ENCODE measurements at places on chromosomes 6 and 20. TPM values are rescaled to one million over a fixed set of nuclear protein-coding genes. Genes with fewer than 3 reads are reported as not detected.

C20orf202 gene
- not detected for total RNA-seq

EPB41L1 gene
- 5.0 TPM for total RNA-seq

DNA sequence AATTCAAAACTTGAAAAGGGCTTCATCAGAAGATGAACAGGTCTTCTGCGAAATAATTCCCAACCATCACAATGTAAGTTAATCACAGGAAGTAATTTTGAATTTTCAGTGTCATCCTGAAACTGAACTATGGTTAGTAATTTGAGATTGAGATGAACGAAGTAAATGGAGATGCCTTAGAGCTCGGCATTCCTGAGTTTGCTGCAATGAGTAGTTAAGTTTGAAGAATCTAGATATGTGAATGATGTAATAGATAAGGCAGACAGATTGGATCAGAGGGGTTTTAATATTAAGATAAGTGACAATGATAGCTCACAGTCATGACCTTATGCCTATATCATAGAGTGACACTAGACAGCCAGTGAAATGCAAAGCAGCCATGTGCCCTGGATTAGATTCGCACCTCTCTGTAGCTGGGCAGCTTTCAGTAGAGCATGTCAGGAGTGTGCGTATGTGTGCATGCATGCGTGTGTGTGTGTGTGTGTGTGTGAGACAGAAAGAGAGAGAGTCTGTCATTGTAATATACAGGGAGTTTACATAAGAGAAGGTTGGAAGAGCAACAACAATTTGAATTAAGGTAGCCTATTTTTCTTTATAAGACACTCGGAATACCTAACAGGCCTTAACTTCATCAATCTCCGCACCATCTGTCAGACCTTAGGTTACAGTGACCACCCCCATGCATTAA, 233.0 kb downstream of the GMPR start:
- DNase-seq: no peak

DNA sequence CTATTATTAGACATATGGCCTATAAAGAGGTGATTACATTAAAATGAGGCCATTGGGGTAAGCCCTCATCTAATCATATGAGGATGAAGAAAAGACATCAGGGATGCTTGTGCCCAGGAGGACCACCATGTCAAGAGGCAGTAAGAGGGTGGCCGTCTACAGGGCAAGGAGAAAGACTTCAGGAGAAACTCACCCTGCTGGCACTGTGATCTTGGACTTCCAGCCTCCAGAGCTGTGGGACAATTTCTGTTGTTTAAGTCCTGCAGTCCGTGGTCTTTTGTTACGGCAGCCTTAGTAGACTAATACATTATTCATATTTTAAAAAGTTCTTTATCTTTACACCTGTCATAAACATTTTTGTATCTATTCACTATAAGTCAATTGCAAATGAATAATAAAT, 290.0 kb downstream of the PRL start:
- DNase-seq: no peak

GRCh38 chr6:79375635-79376337, 141.3 kb upstream of the HMGN3 start:
- no peak for DNase-seq

DNA sequence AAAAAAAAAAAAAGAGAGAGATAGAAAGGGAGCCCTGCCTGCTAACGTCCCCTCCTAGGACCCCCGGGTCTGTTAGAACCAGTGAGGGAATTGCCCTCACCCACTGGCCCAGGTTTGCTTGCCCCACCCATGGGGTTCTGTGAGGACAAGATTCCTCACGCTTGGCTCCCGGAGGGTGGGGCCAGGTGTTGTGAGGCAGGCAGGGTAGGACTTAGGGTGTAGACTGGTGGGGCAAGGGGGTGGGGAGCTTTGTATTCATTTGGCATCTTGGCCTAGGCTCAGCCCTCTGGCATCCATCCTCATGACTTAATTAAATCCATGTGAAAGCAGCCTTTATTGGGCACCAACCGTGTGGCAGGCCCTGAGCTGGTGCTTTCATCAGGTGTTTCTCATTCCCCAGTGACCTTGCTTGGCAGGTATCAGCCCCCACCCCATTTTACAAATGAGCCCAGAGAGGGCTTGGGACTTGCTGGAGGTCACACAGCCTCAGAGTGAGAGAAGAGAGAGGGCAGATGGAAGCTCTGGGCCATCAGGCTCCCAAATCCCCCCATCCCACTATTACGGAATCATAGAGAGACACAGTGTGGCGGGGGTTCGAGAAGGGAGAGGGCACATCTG, 19.0 kb downstream of the RAB44 start:
- DNase-seq: no peak

DNA sequence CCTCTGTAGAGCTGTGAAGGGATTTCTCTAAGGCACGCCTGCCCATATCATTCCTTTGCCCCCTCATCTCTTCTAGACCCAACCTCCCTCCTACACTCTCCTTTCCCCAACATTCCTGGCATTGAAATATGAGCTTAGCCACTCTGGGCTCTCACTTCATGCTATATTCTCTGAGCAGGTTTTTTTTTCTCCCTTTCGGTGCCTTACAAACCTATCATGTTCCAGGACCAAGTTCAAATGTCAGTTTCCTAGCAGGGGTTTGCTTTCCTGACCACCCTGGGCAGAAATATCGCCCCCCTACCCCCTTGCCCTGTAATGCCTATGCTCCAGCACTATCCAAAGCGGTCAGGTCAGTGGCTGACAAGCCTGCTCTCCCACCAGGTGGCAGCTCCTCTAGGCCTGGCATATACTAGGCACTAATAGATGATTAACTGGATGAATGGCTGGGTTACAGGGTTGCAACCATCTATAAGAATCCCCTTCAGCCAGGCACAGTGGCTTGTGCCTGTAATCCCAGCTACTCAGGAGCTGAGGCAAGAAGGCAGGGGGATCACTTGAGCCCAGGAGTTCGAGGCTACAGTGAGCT, 25.7 kb upstream of the AAR2 start:
- DNase-seq: no peak

- no peak for DNase-seq
These were observed 78.0 kb upstream of the SIRPG start for GRCh38 chr20:1735417-1736089.

- no peak for DNase-seq
These were observed 1.4 kb upstream of the RBPJL start for GRCh38 chr20:45305262-45305661.

GRCh38 chr6:42689371-42689770, 33.0 kb downstream of the PRPH2 start:
- no peak for DNase-seq

DNA sequence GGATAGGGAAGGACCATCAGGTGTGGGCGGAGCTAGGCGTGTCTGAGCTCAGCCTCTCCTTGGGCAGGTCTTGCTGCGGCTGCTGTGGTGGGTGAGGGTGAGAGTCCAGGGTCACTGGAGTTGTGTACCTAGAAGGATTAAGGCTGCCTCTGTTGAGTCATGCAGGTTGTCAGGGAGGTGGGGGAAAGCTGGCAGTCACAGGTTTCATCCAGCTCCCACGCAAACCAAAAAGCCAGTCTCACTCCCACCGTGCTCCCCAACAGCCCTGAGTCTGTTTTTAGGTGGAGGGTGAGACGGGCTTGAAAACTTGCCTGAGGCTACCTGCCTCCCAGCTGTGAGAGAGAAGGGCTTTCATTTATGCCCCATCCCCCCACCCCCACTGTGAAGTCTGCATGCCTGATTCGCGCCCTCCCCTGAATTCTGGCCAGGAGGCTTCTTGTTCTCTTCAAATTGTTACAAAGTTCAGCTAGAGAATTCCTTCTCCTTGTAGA, 161.5 kb downstream of the MYLK4 start:
- no peak for DNase-seq

- DNase-seq: no peak
These were observed 49.3 kb downstream of the ARFGEF2 start for GRCh38 chr20:48970681-48971365.
